ENCODE measurements at places on chromosomes 2 and 18.

DNA sequence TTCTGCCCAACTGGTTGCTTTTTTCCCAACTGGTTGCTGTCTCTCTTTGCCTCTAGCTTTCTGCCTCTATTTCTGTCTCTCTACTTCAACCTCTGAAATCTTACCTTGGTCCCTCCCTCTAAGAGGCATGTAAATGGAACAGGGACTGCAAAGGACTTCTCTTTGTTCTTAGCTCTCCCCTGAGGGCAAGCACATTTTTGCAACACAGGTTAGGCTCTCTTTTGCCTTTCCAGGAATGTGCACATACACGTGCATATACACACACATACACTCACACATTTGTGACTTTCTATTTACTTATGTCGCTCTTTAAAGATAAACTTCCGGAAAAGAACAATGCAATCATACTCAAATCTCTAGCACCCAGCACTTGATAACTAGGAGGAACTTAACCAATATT lies 262.6 kb upstream of the DDX18 start:
- DNase-seq, result no peak

DNA sequence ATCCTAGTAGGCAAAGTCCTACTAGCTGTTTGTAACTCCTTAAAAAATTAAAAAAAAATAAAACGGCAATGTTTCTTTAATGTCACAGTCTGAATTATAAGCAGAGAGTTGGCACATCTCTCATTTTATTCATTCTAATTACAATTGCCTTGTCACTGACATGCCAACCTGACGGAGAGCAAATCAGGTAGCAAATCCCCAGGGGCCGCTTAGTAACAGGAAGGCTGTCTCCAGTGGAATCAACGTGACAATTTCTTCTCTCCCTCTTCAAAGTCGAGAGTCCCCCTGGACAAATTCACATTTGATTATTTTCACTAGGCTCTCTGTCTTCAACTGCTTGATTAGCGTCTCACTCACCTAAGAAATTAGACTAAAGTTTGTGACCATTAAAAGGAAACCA lies 1598.9 kb upstream of the PIK3C3 start:
- no peak for DNase-seq

GRCh38 chr2:241095594-241096290 lies 6.3 kb downstream of the MTERF4 start:
- DNase-seq, result no peak

DNA sequence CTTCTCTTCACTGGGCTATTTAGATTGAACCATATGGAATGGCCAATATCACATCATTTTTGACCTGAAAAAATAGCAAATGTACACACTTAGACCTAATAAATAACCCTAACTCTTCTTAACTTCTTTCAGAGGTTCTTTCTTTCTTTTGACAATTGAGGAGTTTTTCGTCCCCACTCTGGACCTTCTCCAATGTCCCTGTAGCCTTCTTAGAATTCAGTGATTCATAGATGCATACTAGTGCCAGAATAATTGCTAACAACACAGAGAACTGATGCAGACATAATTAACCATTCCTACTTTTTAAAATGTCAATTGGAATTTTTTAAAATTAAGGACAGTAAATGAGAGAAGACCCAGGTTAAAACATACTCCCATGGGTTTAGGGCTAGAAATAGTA lies 20.0 kb downstream of the DAPL1 start:
- DNase-seq, result peak; percentile 80

DNA sequence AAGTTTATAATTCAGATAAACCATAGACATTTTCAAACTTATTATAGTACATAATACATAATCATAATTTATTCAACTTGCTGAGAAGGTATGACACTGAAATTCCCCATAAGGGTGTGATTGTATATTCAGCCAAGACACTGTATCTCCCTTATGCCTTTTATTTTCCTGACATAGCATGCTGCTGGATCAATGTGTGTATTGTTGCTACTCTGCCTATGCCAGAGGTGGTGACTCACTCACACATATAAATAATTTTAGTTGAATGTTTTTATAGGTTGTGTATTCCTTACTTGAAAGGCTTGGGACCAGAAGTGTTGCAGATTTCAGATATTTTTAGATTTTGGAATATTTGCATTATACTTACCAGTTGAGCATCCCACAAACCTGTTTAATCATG lies 86.8 kb downstream of the VRK2 start:
- DNase-seq, result no peak

- no peak for DNase-seq
Observed at GRCh38 chr2:207200136-207200535, 34.4 kb upstream of the KLF7 start.

- peak; percentile 77 for DNase-seq
Observed at GRCh38 chr2:237864940-237865622, 5.7 kb downstream of the RAMP1 start.

GRCh38 chr2:223328578-223328977 lies 273.6 kb downstream of the SCG2 start:
- no peak for DNase-seq

- peak; percentile 43 for DNase-seq
Observed at GRCh38 chr2:191041418-191042161, 27.6 kb upstream of the STAT1 start.

GRCh38 chr2:43462866-43463641 lies 132.8 kb downstream of the THADA start:
- peak; percentile 3 for DNase-seq

DNA sequence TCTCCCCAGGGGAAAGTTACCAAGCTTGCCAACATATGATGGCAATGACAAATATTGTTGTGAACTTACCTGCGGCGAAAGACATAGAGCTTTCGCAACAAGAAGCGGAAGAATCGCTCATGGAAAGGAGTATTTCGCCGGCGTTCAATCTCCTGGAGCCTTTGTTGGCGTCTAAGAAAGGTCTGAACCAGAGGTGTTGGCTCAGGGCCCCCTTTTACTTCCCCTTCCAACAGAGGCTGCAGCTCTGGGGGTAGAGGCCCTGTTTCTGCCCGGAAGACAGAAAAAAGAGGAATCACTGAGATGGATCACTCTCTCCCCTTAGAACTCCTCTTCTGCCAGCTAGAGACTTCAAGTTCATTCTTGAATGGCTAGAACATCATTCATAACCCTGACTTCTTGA lies 10.8 kb downstream of the GGCX start:
- no peak for DNase-seq

DNA sequence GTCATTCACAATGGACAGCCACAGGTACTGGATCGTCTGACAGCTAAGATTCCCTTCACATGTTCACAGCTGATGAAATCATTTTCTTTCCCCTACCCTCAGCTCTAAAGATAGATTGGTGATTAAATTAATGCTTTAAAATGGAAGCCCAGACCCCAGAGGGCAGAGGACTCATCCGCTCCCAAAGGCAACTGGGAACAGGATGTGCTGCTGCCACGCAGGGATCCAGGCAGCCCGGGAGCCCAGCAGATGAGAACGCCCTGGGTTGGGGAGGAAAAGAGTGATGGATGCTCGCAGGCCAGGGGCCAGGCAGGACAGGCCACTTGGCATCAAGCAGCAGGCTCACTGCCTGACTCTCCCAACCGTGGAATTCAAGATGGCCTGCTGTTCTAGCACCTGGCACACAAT lies 41.3 kb downstream of the HDHD2 start:
- no peak for DNase-seq

GRCh38 chr2:9191041-9191481 lies 15.6 kb upstream of the ASAP2 start:
- peak; percentile 91 for DNase-seq

GRCh38 chr18:21218862-21219261 lies 23.2 kb upstream of the GREB1L start:
- DNase-seq, result no peak

DNA sequence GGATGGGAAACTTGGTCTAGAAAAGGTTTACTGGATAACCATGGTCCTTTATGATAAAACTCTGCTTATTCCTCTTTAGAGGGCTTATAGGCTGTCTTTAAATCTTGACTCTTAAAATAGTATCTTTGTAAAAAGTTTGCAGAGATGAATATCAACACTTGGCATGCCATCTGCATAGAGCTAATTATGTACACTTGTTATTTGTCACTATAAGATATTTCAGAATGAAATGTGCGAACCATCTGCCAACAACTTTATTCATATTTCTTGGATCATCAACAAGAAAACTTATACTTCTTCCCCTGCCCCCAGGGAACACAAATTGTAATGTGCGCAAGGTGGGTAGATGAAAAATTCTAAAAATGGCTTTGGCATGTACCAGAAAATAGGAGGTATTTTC lies 653.0 kb upstream of the CHAC2 start:
- no peak for DNase-seq

DNA sequence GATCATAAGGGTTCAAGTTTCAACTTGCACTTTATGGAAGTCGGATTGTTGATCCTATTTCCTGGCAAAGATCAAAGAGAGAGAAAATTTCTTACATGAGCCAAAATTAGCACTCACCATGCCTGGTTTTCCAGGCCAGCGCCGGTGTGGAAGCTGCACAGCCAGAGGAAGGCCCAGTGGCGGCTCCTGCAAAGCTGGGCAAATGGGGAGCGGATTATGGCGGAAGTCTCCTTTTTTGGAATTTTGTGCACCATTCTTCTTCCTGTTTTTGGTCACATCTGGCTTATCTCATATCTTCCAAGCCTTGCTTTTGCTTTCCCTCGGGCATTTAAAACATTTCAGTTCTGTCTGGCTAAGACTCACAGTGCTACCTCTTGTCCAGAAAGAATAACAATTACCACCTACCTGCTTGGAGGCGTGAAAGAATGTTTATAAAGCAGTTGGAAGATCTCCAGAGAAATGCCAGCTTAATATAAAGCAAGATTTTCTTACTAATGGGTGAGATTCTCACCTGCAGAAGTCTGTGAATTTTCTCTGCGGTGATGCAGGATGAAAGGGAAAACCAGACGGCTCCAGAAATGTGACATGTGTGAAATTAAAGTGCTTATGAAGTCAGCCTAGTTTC lies 94.3 kb downstream of the ASAP2 start:
- no peak for DNase-seq

GRCh38 chr2:73828389-73828817 lies 358 bp upstream of the STAMBP start:
- DNase-seq, result no peak

DNA sequence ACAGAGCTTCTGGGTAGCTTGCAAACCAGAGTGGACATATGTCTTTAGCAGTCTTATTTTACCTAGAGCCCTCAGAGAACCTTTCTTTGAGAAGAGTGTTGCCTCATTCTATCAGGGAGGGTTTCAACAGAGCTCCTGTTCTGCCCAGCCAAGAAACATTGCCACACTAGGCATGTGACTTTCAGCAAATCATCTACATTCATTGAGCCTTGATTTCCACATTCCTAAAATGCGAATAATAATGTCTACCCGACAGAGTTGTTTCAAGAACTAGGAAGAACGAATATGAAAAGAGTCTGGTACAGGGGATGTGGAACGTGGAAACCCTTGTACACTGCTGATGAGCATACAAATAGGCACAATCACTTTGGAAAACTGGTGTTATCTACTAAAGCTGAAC lies 7.8 kb upstream of the PRKAG3 start:
- DNase-seq, result no peak

- DNase-seq, result no peak
Observed at GRCh38 chr2:101731221-101732054, 33.9 kb downstream of the MAP4K4 start.

GRCh38 chr18:49846718-49847470 lies 33.6 kb upstream of the ACAA2 start:
- peak; percentile 65 for DNase-seq

- DNase-seq, result peak; percentile 82
Observed at GRCh38 chr2:208265371-208265800, 669 bp upstream of the PIKFYVE start.

DNA sequence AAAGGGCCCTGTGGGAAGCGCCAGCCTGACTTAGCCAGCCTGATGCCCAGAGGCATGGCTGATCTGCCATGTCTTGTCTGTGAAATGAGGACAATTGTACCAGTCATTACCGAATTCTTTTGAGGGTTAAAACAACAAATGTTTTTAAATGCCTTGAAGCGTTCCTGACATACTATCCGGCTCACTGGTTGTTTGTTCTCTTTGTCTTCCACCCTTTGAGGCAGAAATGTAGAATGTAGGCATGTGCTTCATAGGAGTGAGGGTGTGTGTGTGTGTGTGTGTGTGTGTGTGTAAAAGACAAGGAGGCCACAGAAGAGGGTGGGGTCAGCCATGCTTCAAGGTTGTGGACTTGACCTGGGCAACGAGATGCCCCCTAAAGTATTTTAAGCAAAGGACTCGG lies 35.5 kb downstream of the TGFBRAP1 start:
- no peak for DNase-seq

DNA sequence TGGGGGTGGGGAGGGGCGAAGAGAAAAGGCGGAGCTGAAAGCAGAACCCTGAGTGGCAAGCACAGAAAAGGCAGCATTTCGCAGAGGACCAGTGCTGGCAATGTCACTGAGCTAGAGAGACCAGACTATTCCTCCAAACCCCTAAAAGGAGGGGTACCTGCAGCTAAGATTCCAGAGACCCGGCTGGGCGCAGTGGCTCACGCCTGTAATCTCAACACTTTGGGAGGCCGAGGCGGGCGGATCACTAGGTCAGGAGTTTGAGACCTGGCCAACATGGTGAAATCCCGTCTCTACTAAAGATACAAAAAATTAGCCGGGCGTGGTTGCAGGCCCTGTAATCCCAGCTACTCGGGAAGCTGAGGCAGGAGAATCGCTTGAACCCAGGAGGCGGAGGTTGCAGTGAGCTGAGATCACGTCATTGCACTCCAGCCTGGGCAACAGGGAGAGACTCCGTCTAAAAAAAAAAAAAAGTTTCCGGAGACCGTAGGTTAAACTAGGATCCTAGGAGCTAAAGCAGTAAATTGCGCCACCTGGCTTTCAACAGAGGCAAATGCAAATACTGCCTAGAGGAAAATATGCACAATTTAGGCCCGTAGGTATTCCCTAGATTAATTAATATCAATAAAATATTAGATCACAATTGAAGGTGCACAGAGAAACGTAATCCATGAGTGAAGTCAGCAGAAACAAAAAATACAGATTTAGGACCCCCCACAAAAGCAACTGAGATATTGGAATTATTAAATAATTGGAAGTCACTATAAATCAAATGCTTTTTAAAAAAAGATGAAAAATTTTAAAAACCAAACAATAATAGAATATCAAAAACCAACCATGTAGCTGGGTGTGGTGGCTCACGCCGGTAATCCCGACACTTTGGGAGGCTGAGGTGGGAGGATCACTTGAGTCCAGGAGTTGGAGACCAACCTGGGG lies 4.9 kb downstream of the UCN start:
- DNase-seq, result peak; percentile 96

- DNase-seq, result peak; percentile 69
Observed at GRCh38 chr2:44075541-44075940, 79.8 kb upstream of the LRPPRC start.

- DNase-seq, result no peak
Observed at GRCh38 chr18:59871711-59872362, 28.0 kb upstream of the PMAIP1 start.

GRCh38 chr18:7174344-7175095 lies 56.4 kb upstream of the LRRC30 start:
- no peak for DNase-seq

DNA sequence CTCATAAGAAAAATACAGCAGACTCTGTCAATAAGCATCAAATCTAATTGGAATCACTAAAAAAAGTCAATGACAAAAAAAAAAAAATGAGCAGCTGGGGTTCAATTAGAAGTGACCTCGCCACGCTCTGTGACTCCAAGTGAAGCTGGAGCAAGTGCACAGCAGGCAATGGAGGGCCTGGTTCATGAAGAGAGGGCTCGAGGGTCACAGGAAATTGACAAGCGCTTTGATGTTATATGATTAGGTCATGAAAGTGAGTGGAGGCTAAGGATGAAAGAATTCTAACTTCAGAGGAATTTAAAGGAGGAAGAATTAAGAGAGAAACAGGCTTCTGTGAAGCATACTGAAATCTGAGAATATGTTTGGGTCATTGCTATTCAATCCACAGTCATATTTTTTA lies 85.4 kb upstream of the TMEM18 start:
- no peak for DNase-seq

GRCh38 chr2:9699139-9700108 lies 68.6 kb upstream of the YWHAQ start:
- no peak for DNase-seq

Data from osteoblast (primary cell).